ENCODE measurements at places on chromosomes 4 and X. TPM values are rescaled to one million over a fixed set of nuclear protein-coding genes. Genes with fewer than 3 reads are reported as not detected.

DNA sequence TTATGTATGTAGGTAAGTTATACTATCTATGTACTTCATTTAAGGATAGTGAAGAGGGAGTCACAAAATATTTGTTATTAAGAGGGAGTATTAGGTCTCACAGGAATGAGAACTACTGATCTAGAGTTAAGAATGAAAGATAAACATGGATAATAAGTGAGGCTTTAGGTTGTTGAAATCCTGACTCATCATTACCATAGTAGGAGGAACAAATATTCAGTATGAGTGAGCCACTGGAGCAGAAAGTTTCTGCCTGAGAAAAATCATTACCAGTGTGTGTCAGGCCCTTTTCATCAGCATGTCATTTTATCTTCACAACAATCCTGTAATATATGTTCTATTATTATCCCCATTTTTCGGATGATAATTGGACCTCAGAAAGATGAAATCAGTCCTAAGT lies 27.2 kb upstream of the IGSF1 start:
- DNase-seq = no peak

- DNase-seq = no peak
Observed at GRCh38 chrX:13266641-13267345, 53.1 kb downstream of the ATXN3L start.

The RNF150 gene
- polyA plus RNA-seq = not detected

DNA sequence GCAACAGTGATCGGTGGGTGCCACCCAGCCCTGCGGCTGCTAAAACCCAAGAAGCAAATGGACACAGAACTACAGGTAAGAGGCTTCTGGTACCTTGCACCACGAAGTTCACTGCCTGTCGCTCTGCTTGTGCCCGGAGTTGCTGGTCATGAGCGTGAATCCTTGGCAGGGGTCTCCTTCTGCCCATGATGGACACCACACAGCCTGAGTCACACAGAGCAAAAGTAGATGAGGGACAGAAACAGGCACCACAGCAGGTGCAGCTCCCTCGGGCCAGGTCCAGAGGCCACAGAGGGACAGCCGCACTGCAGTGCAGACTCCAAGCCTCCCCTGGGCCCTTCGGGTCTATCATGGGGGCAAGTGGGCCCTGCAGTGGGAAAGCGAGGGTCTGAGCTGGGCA lies 22.4 kb downstream of the NAT8L start:
- no peak for DNase-seq

The SERTM2 gene
- not detected for polyA plus RNA-seq

The ARAP2 gene
- 62.7 TPM for polyA plus RNA-seq

DNA sequence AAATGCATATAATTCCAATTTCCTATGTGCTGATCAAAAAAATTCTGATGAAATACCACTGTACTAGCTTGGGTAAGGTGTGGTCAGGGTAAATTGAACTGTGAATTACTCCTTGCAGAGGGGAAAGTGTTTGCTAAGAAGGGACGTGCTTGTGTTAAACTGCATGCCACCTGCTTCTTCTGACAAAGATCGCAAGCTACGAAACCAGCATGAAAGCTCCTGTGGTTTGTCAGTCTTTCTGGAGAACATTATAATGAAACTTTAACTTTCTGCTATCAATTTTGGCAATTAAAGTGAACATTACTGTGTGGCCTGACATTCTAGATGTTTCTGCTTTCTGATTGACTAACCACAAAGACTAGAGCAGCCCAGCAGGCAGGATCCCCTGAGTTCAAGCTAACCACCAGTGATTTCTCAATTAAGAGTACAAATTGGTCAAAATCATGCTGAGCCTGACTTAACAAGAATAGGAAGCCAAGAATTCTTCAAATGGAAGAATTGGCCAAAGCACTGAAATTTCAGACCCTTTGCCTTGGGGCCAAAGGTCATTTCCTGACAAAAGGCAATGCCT lies 239.0 kb downstream of the SLITRK2 start:
- no peak for DNase-seq

The HAND2 gene
- not detected for polyA plus RNA-seq

DNA sequence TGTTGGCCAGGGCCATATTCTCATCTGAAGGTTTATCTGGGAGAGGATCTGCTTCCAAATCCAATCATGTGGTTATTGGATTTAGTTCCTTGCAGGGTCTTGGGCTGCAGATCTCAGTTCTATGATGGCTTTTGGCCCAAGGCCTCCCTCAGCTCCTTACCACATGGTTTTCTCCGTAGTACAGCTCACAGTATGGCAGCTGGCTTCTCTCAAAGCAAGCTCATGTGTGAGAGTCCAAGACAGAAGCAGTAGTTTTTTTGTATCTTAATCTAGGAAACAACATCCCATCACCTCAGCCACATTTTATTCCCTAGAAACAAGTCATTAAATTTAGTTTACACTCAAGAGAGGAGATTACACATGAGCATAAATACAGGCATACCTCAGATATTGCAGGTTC lies 24.5 kb downstream of the MND1 start:
- no peak for DNase-seq

- peak; percentile 66 for DNase-seq
Observed at GRCh38 chrX:68443155-68443868, 10.0 kb upstream of the OPHN1 start.
